NT2/D1 (cell line): ENCODE measurements at places on chromosomes 2 and 18.

GRCh38 chr2:46814160-46814961, 101.2 kb downstream of the MCFD2 start:
- DNase-seq, result no peak

GRCh38 chr2:173210270-173211196, 134.9 kb downstream of the MAP3K20 start:
- peak; percentile 61 for DNase-seq

DNA sequence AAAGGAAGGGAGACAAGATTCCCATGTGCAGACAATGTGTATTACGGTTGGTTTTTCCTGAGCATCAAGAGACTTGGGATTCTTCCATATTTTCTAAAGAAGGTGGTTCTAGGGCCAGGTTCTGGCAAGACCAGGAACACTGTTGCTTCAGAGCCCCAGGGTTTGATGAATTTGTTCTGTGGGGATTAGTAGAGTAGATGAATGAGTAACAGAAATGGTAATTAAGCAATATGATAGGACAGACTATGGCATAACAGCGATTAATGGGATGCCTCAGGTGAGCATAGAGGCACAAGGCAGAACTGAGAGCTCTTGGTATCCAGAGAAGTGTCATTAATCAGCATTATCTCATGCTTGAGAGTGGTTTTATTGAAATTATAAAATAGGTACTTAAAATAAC, 82.8 kb upstream of the PNPT1 start:
- DNase-seq, result no peak

- DNase-seq, result no peak
Measured at GRCh38 chr2:48717846-48718245, 37.7 kb downstream of the LHCGR start.

- DNase-seq, result no peak
Measured at GRCh38 chr2:71597756-71598155, 144.4 kb downstream of the DYSF start.

- DNase-seq, result no peak
Measured at GRCh38 chr2:69231612-69232277, 155.3 kb downstream of the GFPT1 start.

DNA sequence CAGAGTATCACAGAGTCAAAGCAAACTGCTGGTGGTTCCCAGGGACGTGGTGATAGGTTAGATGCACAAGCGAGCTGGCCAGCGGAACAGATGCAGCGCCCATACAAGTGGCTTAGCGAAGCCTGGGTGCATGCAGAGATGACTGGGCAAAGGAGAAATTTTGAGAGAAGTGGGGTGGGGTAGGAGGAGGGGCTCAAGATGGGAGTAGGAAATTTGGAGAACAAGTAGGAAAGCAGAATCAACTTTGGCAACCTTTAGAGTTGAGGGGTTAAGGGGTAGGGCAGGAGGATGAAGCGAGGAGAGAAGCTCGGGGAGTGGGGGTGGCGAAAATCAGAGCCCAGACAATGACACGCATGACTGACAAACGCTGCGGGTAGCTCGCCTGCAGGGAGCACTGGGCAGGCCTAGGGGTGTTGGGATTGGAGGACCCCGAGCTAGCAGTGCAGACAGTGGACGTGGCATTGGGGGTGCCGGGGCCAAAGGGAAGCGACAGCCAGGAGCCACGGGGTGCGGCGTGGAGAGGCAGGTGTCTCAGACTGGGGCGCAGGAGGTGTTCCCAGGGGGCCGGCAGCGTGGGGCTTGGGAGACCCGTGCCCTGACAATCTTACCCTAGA, 431 bp downstream of the FAM98A start:
- DNase-seq, result no peak

- DNase-seq, result no peak
Measured at GRCh38 chr2:41958251-41958650, 89.6 kb upstream of the PKDCC start.

DNA sequence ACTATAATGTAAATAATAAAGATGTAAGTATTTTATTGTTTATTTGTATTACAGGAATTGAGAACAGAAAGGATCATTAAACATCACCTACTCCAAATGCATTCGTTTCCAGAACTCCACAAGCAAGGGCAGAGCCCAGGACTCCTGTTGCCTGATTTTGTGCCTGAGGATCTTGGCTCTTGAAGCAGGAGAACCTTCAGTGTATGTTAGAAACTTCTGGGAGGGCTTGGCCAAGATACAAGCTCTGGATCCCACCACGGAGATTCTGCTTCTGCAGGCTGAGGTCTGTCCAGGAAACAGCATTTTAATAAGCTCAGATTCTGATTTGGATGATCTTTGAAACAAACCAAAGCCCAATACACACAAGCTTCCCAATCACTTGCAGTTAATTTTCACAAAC, 142.4 kb upstream of the SOX11 start:
- no peak for DNase-seq

DNA sequence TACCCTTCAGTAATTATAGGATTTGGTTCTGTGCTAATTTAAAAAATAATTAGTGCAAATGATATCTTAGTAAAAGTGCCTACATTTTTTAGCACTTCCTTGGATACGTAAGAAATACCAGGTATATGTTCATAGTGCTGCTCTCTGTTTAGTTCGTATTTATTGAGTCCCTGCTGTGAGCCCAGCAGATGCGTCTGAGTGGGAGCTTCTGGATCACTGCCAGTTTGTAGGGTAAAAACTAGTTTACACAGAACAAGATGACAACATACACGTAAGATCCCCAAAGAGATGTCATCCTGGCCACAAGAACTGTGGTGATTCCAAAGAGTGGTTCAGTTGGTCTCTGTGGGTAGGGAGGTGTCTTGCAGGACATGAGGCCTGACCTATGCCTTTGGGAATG, 103.2 kb downstream of the CTIF start:
- DNase-seq, result no peak

DNA sequence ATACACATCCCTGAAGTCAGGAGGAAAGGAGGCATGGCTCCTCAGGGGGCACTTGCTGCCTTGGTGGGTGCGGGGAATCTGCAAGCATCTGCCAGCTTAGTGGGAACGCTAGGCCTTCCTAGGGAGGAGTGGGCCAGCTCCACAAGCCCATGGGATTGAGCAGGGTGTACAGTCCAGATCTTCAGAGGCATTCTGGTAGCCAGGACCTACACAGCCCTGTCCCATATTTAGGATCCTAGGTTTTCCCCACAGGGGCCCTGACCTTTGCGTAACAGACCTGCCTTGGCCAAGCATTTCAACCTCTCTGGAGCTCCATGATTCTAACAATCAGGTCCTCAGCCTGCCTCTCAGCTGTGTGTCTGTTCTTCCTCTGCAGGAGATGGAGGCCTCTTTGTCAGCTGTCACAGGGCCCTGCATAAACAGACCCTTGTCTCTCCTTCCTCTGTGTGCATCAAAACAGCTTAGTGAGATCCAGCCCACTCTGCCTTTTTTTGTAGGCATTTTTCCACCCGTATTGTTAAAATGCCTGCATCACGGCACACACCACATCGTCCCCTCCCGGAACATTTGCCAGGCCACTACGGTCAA, 140.2 kb upstream of the NDUFV2 start:
- no peak for DNase-seq

- DNase-seq, result no peak
Measured at GRCh38 chr2:219612577-219613286, 14.7 kb upstream of the SLC4A3 start.

DNA sequence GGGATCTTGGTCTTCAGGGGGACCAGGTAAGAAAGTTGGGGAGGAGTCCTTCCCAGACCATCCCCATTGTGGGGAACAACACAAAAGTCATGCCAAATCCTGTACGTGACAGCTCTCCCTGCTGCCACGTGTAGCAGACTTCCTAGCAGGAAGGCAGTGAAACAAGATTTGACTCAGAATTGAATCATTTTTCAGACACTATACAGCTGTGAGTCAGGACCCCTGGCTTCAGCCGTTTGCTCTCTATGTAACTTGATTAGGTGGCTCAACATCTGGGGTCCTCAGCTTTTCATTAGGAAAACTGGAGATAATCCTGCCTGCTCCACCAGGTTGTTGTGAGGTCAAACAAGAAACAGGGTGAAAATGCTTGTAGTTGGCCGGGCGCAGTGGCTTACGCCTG, 32.9 kb upstream of the PDCL3 start:
- no peak for DNase-seq

DNA sequence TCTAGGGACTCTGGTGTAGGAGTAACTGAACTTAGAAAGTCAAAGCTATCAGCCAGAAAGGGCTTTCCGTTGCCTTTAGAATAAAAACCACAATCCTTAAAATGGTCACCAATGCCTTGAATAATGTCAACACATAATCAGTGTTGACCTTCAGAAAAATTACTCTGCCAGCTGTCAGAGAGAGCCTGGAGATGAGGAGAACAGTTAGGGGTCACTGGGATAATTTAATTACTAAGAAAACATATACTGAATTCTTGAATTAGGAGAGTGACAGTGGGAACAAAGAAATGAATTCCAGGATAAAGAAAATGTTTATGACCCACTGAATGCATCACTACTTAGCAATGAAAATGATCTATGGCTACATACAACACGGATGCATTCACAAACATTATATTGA, 23.4 kb upstream of the UGP2 start:
- no peak for DNase-seq

DNA sequence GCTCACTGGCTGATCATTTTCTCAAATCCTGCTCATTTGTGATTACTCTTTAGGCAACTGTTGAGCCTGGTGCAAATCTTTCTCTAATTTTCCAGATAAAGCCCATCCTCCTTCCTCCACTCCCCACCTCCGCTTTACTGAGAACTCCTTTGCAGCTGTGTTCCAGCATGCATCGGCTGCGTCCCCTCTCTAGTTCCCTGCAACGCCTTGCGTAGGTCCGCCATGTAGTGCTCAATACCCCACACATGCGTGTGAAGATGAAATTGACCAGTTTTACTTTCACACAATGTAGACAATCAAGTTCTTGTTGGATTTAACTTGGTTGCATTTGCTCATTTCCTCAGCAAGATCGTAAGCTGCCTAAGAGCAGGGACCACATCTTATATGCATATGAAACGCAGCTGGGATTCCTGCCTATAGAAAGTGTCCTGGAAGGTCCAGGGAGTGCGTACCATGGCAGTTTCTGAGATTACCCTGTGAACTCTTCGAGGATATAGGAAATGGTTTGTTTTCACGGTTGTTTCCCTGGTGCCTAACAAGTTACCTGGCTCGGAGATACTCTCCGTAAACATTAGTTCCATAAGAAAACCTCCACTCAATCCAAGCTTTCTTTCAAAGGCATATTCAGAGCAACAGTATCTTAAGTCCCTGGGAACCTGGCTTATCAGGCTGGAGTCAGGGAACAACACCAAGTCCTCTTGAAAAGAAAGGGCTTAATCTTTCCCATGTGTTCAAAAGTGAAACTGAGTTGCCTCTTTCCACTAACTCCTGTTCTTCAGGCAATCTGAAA, 766.4 kb upstream of the ID2 start:
- DNase-seq, result no peak

GRCh38 chr18:29174891-29175290, 998.0 kb upstream of the CDH2 start:
- no peak for DNase-seq

GRCh38 chr2:29743516-29743915, 177.9 kb downstream of the ALK start:
- no peak for DNase-seq

DNA sequence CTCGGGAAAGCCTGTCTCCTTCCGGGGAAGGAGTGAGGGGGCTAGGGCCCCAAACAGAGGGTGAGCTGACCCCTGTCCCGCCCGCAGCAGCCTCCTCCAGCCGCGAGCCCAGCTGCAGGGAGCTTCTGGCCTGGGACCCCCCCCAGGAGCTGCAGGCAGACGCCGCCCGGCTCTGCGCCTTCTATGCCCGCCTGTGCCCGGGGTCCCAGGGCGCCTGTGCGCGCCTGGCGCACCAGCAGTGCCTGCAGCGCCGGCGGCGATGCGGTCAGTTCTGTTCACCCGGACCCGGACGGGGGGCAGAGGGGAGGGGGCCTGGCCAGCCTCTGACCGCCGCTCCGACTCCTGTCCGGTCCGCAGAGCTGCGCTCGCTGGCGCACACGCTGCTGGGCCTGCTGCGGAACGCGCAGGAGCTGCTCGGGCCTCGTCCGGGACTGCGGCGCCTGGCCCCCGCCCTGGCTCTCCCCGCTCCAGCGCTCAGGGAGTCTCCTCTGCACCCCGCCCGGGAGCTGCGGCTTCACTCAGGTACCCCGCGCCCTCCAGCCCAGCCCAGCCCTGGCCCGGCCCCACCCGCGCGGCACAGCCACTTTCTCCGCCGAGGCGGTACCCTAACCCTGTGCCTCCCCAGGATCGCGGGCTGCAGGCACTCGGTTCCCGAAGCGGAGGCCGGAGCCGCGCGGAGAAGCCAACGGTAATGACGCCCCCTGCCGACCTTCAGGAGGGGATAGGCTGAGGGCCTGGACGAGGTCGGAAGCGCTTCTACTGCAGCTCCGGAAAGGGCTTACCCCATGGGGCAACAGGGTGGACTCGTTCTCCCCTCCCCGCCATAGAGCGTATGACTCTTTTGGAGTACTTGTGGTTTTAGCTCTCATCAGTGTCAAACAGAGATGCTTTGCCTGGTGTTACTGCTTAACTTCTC, 2.0 kb upstream of the CHRND start:
- DNase-seq, result peak; percentile 82

DNA sequence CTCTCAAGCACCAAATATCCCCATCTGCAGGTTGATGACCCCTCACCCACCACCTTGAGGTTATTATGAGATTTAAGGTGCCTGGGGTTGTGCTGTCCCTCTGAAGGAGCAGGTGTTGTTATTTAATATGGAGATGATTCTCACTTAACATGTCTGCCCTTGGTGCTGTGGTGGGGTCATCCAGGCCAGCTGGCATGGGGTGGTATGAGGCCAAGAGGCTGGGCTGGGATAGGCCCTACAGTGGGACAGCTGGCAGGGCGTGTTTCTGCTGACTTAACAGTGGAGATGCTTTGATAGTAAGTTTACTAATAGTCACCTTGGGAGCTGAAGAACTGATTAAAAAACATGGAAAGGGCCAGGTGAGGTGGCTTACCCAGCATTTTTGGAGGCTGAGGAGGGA, 22.4 kb downstream of the SERPINB12 start:
- DNase-seq, result no peak
